Dermis blood vessel endothelial cell (primary cell): ENCODE measurements at places on chromosomes 13 and 19. TPM values are rescaled to one million over a fixed set of nuclear protein-coding genes. Genes with fewer than 3 reads are reported as not detected.
A peak's percentile ranks its signal among the peaks of the same experiment; 100 is the strongest.

GRCh38 chr13:45683701-45684100, 18.4 kb upstream of the CBY2 start:
- no peak for DNase-seq

DNA sequence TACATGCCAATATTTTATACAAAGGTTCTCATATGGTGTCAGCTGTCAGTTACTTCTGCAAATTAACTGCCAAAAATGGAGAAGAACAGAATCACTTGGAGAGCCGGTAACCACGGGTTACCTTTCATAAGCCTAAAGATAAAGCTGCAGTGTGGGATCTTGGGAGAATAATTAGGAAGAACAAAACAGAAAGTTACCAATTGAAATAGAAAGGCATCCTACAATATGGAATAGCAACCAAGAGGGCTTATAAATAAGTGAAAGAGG, 74.2 kb downstream of the TSHZ3 start:
- no peak for DNase-seq

TYK2 gene
- 95.6 and 110 TPM in 2 replicates for total RNA-seq

DNA sequence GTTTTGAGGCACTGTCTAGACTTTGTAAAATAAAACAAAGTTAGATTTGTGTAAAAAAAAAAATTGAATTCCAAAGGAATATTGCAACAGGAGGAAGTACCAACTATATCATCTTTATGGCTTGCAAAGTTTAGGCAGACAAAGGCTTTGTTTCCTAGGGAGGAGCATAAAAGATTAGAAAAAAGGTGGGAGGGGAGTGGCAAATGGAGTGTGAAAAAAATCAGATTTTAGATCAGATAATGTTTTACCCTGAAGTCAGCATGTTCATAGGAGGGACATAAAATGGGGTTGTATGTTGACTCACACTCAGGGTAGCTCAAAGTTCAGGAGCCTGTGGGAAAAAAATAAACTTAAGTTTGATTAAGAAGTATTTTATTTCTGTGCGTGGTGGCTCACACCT, 3.7 kb downstream of the ZNF85 start:
- DNase-seq: no peak

DNA sequence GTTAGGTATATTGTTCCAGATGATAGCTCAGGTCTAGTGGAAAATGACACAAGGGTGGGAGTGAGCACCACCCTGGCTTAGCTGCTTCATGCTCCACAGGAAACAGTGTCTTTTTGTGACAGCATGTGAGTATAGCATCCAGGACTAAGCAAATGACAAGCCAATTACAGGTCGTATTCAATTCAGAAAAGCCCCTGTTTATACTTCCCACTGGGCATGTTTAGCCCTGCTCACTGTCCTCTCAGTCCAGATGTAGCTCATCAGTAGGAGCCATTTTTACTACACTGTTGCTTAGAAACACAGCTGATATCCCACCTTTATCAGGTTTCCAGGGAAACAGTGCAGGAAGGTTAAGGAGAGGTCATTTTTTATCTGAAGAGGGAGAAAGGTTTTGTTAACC, 8.0 kb downstream of the ABHD13 start:
- no peak for DNase-seq

DNA sequence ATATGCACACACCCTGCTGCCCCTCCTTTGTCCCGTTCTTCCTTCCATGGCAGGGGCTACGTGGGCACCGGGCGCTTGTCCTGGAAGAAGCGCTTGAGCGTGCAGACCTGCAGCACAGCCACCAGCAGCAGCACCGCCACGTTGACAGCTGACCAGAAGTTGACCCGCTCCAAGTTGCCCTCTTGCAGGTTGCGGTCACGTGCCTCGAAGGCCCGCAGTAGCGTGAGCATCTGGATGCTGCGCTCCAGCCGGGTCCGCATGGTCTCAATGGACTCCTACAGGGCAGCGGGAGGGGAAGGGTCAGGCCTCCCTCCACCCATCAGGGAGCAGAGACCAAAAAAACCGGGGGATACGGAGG, 3.1 kb downstream of the TMED1 start:
- no peak for DNase-seq

GRCh38 chr13:104024416-104025170, 958.4 kb upstream of the SLC10A2 start:
- DNase-seq: peak; percentile 86

ZNF606 gene
- total RNA-seq: 13.3 and 16.7 TPM in 2 replicates

GRCh38 chr19:4704317-4704673, 19.3 kb downstream of the DPP9 start:
- DNase-seq: no peak

PSPN gene
- 0.85 and 1.1 TPM in 2 replicates for total RNA-seq

- DNase-seq: peak; percentile 6
Measured at GRCh38 chr13:74770361-74770760, 636.2 kb upstream of the KLF12 start.

STX10 gene
- 69.9 and 84.6 TPM in 2 replicates for total RNA-seq

DNA sequence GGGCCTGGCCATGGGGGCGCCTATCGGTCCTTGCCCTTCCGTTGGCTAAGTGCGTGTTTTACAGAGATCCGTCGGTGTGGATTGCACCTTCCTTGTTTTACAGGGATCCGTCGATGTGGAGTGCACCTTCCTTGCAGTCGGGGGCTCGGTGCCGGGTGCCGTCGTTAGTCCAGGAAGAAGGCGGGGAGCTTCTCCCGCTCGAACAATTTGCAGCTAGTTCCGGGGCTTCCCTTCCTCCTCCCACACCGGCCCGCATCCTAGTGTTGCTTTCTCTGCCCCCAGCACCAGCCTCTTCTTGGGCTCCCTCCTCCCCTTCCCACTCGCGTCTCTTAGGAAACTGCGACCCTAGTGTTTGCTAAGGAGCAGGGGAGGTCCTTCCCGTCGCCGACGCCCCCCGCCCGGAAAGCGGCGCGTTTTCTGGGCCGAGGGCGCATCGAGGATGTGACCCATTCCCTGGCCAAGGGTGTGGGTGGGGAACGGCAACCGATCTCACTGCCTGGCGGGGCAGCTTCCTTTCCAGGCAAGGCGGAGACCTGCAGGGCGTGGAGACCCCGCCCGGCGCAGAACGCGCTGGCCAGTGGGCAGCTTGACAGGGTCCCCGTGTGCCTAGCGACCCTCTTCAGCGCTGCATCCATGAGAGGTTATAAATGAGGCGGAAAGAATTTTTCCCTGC, 75.7 kb upstream of the ZNF91 start:
- DNase-seq: no peak

- no peak for DNase-seq
Measured at GRCh38 chr13:22336460-22336859, 665.6 kb downstream of the FGF9 start.
